NCI-H1105 (cell line): ENCODE measurements at places on chromosomes 7 and 10.
A peak's percentile ranks its signal among the peaks of the same experiment; 100 is the strongest.

GRCh38 chr10:98745645-98746044 lies 298.9 kb upstream of the HPS1 start:
- DNase-seq: no peak

DNA sequence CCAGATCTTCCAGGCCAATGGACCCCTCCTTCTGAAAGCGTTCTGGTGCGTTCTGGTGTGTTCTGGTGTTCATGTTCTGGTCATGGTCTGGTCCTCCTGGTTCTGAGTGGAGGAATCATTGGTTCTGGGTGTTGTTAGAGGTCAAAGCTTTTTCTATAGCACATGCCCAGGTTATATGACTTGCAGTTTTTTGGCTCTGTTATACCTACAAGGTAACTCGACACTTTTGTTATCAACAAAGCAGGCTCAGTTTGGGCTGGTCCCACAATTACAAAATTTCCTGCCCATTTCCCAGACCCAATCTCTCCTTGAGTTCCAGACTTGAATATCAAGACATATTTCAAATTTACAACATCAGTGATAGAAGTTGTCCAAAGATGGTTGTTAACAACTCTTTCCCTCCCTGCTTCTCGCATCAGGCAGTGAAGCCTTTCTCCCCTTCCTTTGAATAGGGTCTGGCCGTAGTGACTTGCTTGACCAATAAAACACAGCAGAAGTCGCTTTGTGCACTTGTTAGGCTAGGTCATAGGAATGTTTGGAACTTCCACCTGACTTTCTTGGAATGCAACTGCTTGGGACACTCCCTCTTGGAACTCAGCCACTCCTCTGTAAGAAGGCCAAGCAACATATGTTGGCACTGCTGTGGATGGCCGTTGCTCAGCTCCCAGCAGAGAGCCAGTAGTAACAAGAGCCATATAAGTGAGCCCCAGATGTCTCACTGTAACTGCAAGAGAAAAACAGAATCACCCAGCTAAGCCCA lies 83.1 kb upstream of the STEAP1B start:
- DNase-seq: no peak

GRCh38 chr10:122190176-122190943 lies 80.7 kb upstream of the BTBD16 start:
- DNase-seq: no peak

- no peak for DNase-seq
These were observed 13.0 kb upstream of the PCBD1 start for GRCh38 chr10:70901276-70901878.

GRCh38 chr10:60182691-60183090 lies 207.0 kb downstream of the ANK3 start:
- DNase-seq: no peak

- DNase-seq: no peak
These were observed 49.5 kb upstream of the SLC29A3 start for GRCh38 chr10:71269301-71270288.

GRCh38 chr10:129816656-129817045 lies 147.4 kb downstream of the EBF3 start:
- DNase-seq: no peak

DNA sequence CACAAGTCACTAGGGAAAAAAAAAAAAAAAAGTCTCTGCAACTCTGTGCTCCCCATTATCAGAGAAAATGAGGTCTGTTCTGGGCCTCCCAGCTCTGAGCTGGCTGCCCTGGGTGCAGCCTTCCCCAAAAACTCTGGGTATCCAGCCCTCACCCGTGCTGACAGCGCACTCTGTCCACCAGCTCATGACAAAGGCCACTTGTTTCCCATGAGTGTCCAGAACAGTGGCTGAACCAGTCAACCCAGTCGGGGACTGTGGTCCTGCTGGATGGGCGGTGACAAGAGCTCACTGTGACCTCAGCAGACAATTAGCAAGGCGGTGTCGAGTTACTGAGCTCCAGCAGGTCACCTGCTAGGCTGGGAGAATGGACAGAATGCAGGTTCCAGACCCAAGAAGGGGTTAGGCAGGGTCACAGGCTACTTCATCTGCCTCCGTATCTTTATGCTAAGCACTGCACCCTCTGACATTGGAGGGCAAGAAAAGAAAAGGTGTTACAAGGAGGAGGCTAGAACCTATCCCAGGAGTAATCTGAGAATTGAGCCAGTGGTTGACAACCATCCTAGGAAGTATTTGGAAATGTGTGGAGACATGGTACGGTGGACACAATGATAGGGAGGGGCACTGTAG lies 37.2 kb downstream of the DLG5 start:
- no peak for DNase-seq

DNA sequence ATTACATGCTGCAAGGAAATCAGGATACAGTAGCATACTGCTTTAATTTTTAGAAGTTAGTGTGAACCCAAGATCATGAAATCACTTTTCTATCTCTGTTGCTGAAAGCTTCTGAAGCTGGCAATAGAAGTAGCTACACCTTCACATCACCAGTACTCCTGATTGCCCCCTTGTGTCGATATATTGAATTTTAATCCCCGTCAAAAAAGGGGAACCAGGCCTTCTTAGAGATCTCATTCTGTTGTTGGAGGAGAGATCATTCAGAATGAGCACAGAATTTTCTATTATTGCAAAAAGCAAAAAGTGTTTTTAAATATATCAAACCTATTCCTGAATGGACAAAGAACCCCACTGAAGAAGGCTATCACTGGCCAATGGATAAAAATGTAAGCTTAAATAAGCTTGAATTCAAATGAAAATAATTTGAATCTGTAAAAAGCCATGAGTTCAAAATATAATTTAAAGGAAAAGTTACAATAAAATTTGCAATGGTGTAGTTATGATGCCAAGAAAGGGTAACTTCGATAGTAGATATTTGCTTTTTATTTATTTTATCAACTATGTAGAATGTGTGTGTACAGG lies 39.7 kb upstream of the TEX47 start:
- DNase-seq: peak; percentile 50

GRCh38 chr10:50577681-50578350 lies 45.9 kb downstream of the SGMS1 start:
- DNase-seq: no peak
